ENCODE measurements at places on chromosomes 6 and 20.

- no peak for DNase-seq
Measured at GRCh38 chr6:42961020-42961470, 491 bp downstream of the GNMT start.

DNA sequence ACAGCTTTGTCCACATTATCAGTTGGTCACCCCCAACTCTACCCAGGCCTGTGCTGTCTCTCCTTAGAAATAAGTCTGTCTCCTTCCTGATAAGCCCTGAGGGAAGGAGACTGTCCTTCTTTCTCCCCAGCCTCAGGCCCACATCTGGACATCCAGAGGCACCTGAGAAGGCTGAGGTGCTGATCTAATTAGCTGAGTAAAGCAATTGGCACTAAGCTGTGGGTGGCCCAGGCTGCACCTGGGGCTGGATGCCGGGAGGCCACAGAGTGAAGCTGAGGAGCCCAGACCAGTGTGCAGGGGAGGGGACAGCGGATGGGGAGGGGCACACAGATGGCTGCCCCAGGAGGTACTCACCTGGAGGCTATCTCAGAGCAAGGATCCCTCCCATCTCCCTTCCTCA lies 26.2 kb upstream of the BMP7 start:
- no peak for DNase-seq

- peak; percentile 7 for DNase-seq
Measured at GRCh38 chr6:6556738-6557503, 31.6 kb upstream of the LY86 start.

GRCh38 chr6:97406633-97407032 lies 123.6 kb upstream of the MMS22L start:
- no peak for DNase-seq

DNA sequence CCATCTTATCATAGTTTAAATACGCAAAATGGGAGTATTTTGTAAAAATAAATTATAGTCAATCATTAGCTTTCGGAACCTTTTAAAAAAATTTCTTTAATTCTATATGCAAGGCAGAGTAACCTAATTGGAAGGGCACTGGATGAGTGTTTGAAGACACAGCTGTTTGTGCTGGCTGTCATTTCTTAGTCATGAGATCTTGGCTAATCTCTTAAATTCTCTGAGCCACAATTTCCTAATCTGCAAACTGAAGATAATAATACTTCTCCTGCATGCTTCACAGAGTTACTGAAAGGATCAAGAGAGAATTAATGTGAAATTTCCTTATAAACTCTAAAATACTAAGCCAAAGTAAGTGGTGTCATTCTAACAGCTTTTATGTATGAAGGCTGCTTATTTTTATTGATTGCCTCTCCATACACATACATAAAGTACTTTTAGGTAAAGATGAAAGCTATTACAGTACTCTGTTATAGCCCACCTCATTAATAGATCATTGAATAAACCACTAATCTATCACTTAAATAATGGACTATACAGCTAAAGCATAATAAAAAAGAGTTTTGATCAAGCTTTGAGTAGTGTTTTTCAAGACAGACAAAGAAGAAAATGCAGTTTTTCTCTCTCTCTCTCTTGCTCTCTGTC lies 383.7 kb upstream of the IRAK1BP1 start:
- no peak for DNase-seq

DNA sequence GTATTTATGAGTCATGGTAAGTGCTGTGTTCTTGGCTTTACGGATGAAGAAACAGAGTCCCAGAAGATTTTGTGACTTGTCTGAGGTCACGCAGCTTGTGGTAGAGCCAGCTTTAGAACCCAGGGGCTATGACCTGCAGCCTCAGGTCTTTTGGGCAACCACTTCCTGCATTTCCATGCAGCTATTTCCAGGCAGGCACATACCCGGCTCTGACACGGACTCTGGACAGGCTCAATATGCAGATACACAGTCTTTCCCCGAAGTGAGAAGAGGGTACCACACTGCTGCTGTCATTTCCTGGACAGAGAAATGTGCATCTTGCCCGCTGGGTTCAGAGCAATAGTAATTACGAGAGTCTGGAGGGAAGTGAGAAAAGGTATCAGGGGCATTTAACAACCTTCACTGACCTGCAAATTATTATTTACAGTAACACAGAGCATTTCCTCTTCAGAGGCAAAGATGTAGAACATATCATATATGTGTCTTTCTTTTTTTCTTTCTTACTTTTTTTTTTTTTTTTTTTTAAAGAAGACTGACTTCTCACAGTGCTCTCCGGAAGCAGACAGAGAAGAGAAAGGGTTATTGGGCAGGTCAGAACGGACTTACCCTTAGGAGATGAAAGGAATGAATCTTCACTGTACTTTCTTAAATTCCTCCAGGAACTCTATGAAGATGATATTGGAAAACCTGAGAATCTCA lies 185.1 kb downstream of the CLIC5 start:
- DNase-seq: no peak

DNA sequence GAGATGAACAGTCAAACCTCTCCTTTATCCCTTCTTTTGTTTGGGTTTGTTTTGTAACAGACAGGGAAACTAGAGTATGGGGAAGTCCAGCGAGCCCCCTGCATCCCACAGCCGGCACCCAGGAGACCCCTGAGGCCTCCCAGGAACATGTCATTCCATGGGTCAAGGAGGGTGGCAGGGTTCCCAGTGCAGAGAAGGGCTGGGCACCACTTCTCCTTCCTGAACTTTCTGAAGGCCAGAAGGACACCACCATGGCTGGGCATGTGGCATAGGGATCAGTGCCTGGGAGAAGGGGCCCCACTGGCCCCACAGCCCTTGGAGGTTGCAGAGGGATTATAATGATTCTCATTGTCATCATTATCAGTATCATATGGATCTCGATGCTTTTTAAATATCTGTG lies 13.9 kb upstream of the CST7 start:
- no peak for DNase-seq

- no peak for DNase-seq
Measured at GRCh38 chr6:151075527-151075926, 164.2 kb upstream of the AKAP12 start.

DNA sequence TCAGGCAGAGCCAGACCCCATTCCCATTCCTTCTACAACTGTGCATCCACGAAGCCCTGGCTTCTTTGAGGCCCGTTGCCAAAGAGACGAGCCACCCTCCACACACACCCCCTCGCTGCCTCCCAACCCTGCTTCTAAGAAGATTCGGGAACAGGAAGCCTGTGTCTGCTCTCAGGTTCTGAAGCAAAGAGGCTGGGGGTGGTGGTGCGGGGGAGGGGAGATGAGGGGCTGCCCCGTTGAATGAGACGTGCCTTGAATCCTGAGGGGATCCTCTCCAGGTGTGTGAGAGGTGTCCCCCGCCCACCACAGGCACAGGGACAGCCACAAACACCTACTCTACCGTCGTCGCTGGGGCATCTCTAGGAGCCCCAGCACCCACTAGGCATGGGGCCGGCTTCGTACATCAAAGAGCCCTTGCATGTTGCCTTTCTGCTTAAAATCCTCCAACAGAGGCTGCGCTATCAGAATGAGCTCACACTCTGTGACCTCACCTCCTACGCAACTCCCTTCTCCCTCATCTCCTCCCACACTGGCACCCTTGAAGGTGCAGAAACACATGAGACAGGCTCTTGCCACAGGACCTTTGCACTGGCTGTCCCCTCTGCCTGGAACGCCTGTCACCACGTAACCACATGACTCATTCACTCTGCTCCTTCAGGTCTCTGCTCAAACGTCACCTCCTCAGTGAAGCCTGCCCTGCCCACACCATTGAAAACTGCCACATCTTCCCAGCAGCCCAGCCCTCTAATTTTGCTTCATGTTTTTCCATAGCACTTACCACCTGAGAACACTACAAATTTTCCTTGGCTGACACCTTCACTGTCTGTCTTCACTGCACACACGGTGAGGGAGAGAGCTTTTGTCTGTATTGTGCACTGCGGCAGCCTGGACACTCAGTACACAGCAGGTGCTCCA lies 58.5 kb downstream of the PREX1 start:
- peak; percentile 61 for DNase-seq

GRCh38 chr20:347317-347639 lies 367 bp downstream of the NRSN2 start:
- no peak for DNase-seq

GRCh38 chr6:123897965-123898364 lies 94.3 kb downstream of the NKAIN2 start:
- no peak for DNase-seq

Data from activated T-cell treated with anti-CD3 and anti-CD28 coated beads for 1 hour (primary cell).